ENCODE measurements at places on chromosomes 1 and 21.
A peak's percentile ranks its signal among the peaks of the same experiment; 100 is the strongest.

DNA sequence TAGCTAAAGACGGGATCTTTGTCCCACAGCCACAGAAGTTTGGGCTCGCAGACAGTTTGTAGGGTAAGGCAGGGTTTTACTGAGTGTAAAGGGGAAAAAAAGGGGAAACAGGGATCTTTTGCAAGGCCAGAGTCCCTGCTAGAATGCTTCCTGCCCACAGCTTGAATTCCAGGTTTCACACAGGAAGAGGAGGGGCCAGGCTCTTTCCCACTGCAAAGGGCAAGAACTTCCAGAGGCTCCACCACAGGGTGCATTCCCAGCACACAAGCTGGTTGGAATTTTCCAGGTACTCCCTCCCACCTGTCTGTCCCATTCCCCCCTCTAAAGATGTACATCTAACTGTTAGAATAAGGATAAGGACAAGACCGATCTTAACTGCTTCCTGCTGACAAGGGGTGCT lies 1126.9 kb downstream of the KCNT2 start:
- no peak for DNase-seq

DNA sequence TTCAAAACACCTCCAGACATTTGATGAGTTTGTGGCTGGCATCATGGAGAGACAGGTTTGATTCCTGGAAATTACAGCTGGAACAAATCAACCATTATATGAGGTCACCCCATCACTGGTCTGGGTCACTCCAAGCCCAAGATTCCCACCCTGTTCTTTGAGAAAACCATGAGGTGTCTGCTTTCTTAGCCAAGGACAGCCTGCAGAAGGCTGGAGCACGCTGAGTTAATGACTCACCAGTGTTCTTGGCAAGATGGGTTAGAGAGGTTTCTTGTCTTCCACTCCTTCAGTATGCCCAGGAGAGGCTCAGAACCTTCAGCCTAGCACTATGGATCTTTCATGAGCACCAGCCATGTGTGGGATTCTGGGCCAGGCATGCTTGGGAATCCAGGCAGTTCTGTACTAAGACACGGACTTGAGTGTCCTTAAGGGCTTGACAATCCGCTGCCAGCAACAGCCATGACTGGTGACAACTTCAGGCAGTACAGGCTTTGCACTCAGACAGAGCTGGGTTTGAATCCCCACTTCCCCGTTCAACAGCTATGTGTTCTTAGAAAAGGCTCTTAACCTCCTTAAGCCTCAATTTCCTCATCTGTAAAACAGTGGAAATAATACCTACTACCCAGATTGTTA lies 43.9 kb downstream of the GRHL3 start:
- no peak for DNase-seq

GRCh38 chr1:9604836-9605235 lies 16.1 kb downstream of the TMEM201 start:
- DNase-seq: no peak

- no peak for DNase-seq
Observed at GRCh38 chr1:228851618-228852017, 116.3 kb downstream of the RHOU start.

GRCh38 chr21:39637197-39637970 lies 24.6 kb downstream of the B3GALT5 start:
- no peak for DNase-seq

DNA sequence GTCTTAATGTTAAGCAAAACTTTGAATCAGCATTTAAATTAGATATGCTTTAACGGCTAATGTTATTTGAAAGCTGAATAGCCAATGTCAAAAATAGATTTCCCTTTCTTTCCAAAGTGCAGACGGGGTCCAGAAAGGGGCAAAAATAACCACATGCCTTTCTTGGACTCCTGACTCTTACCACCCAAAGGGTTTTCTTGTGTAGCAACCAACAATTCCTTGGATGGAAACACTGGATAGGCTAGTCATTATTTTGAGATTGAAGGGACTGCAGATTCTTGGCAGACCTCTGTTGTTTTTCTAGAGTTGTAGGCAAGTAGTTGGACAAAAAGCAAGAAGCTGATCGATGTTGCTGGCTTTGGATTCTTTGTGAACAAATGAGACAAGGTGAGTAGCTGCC lies 107.0 kb downstream of the MRPS6 start:
- no peak for DNase-seq

GRCh38 chr1:232635778-232636356 lies 5.9 kb upstream of the SIPA1L2 start:
- no peak for DNase-seq

DNA sequence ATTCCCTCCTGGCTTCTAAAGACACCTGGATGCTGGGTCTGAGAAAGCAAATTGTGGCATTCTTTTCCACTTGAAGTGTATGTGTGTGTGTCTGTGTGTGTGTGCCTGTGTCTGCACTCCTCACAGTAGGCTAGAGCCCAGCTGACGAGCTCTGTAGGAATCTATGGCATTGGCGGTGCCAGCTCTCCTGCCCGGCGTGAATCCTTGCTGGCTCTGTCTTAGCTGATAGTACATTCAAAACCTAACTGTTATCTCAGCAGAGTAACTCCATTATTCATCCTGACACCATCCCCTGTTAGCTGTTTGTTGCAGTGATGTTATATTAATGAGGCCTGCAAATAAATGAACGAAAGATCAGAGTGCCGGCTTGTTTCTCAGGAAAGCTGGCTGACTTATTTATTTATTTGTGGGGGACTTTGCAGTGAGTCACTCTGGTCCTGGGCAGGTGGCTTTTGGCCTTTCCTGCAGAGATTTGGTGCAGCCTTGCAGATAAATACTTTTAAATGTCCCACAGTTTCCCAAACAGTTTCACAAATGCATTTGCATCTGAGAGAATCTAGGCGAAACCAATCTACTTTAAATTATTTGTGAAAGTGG lies 160.6 kb upstream of the CD34 start:
- DNase-seq: no peak

GRCh38 chr1:230084408-230085177 lies 17.6 kb downstream of the GALNT2 start:
- DNase-seq: peak; percentile 76

DNA sequence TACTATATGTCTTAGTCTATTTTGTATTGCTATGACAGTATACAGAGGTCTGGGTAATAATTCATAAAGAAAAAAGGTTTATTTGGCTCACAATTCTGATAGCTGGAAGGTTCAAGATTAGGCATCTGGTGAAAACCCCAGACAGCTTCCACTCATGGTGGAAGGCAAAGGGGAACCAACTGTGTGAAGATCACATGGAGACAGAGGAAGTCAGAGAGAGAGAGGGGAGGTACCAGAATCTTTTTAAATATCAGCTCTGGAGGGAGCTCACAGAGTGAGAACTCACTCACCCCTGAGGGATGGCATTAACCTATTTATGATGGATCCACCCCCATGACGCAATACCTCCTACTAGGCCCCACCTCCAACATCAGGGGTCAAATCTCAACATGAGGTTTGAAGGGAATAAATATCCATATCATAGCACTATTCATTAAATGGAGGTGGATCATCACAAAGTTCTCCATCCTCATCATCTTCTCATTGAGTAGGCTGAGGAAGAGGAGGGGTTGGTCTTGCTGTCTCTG lies 290.5 kb downstream of the DSCAM start:
- no peak for DNase-seq
